ENCODE measurements at places on chromosomes 5 and 9.

GRCh38 chr5:89929834-89930233, 479.7 kb downstream of the CETN3 start:
- no peak for DNase-seq

- DNase-seq = peak; percentile 92
These were observed 28.1 kb downstream of the NTRK2 start for GRCh38 chr9:84697509-84698114.

- DNase-seq = no peak
These were observed 464.4 kb upstream of the TUSC1 start for GRCh38 chr9:26142631-26143030.

DNA sequence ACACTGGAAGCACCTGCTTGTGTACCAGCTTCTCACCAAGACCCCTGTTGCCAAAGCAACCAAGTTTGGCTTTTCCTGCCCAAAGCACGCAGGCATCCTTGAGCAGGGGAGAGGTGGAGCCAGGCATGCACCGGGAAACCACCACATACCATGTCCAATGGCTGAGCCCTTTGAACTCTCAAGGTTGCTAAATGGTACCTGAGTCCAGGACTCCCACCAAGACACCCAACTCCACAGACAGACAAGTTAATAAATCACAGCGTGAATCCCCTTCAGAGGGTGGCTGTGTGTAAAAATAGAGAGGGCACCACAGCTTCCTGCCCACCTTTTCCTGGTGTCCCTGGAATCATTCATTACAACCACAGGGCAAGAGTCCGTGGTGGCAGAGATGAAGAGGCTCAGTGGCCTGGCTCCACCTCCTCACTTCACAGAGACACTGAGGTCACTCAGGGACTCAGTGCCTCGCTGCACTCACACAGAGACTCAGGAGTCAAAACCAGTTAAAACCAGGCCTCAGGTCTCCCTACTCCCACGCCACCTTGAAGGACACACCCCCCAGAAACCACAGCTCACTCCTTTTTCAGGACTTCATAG, 143.7 kb downstream of the C5orf15 start:
- no peak for DNase-seq

DNA sequence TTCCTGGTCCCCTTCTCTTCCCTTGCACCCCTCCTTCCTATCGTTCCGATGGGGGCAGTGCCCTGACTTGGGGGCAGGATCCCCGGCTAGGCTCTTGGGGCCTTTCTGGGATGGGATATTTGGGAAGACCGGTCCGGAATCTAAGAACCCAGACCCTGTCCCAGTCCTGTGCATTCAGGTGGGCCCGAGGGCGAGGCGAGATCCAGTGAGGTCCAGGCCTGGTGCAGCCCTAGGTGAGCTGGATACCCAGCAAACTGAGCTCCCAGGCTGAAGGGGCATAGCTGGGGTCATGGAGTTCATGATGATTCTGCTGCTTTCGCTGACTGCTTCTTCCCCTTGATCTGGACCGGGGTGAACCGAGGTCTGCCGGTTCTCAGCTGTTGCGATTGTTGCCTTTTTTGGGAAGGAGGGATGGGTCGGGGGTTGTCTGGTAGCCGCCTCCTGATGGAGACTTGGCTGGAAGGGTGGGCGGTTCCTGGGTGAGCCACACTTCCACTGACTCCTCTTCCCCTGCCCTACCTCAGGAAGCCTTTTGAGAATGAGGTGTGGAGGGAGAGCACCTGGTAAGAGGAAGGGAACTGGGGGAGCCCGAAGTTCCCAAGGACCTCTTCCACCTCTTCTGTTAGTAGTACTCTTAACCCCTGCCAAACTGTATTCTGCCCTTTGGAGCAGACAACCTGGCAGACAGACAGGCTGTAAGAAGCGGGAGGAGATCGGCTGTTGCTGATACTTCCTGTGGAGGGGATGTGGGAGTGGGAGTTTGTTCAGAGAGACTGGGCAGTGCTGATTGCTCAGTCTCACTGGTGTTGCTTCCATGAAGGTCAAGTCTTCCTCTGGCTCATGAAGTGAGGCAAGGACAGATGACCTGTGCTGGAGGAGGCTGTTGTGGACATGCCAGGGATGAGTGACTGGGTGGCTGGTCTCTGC, 1.0 kb downstream of the LRRC8A start:
- no peak for DNase-seq

- no peak for DNase-seq
These were observed 40.0 kb upstream of the FOXE1 start for GRCh38 chr9:97813072-97813471.

- no peak for DNase-seq
These were observed 162.7 kb downstream of the C9orf50 start for GRCh38 chr9:129458155-129458661.

DNA sequence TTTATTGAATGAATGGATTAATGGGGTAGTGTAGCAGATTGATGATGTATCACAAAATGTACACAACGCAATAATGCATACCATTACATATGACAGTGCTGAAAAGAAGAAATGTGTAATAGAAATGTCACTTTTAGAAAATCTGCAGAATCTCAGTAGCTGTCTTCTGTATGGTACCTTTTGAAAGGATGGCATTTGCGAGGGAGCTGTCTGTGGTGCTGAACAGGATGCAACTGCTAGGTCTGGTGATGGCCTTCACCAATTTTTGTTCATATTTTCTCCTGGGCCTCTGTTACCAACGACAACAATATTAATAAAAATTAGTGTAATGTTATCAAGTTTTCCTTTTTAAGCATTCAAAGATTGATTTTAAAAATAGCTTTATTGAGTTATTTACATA, 36.2 kb upstream of the OTULIN start:
- peak; percentile 65 for DNase-seq

- DNase-seq = no peak
These were observed 325.5 kb downstream of the CWC27 start for GRCh38 chr5:65094279-65094678.

DNA sequence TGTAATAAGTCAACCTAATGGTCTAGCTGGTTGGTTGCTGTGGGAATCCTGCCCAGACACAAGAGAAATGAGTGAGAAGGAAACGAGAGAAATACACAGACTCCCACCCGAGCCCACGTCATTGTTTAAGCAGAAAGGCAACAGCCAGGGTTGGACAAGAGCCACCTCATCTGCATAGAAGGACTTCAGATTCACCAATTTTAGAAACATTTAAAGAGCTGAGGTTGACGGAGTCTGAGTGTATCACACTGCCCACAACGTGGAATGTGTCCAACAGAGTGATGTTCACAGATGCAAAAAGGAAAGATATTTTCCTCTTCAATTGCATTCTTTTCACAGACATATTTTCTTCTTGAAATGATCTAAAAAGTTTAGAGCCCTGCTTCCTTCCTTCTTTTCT, 349.5 kb downstream of the AGTPBP1 start:
- DNase-seq = no peak

GRCh38 chr5:173477345-173478040, 139.0 kb downstream of the BOD1 start:
- no peak for DNase-seq

GRCh38 chr5:43636076-43636475, 33.1 kb downstream of the NNT start:
- DNase-seq = no peak

DNA sequence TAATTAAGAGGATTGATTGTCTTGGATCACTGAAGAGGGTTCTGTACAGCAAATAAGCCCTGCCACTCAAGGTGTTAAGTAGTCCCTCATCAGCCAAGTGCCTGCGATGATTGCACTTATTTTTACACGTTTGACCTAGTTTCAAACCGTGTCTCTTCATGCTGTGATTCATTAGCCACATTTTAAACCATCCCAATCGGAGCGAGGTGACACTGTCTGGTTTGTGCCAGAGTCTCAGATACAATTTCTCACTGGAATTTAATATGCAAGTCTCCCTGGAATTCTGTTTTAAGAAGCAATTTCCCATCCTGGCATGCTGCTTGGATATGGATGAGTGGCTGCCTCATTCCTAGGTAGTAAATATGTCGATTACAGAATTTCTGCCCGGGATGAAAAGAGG, 1.6 kb downstream of the INSYN2B start:
- no peak for DNase-seq

DNA sequence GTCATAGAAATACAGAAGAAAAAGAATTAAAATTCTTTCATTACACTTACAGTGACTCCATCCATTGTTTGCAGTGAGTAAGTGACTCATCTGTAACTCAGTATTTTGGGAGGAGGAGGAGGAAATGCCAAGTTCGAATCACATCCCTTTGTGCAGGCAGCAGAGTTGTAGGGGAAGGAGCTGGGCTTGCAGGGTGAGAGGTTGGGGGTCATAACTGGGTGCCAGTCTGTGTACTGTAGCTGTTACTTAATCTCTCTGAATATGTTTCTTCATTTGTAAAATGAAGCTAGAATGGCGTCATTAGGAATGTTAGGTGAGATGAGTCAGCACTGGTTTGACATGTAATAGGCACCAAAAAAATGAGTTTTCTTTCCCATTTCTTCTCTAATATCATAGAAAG, 235.7 kb upstream of the ADAMTSL1 start:
- DNase-seq = no peak

- no peak for DNase-seq
These were observed 81.5 kb downstream of the GALNT10 start for GRCh38 chr5:154271936-154272514.

DNA sequence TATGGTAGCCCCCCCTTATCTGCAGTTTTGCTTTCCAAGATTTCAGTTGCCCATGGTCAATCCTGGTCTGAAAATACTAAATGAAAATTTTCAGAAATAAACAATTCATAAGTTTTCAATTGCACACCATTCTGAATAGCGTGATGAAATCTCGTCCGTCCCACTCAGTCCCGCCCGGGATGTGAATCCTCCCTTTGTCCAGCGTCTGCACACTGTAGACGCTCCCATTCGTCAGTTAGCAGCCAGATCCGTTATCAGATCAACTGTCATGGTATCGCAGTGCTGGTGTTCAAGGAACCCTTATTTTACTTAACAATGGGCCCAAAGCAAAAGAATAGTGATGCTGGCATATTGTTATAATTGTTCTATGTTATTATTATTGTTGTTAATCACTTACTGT, 98.6 kb downstream of the TMEM215 start:
- no peak for DNase-seq

- no peak for DNase-seq
These were observed 25.4 kb upstream of the NR3C1 start for GRCh38 chr5:143428738-143429420.

- DNase-seq = no peak
These were observed 5.0 kb downstream of the LOX start for GRCh38 chr5:122073018-122073417.

DNA sequence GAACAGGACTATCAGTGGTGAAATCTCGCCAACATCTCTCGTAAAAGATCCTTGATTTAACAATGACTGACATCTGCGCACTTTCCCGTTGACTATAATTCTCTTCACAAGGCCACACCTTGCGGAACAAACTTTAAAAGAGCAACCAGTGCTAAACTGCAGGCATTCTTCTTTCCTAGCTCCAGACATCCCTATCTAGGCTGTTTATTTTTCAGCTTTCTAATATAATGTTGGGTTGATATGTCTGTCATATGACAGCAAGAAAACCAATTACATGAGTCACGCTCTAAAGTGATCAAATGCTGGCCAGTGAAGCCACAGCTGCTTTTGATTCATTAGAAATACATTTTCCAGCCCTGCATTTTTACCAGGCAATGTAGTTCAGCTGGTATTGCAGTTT, 162.5 kb downstream of the ELAVL2 start:
- DNase-seq = no peak

- no peak for DNase-seq
These were observed 99.1 kb upstream of the RUFY1 start for GRCh38 chr5:179451114-179451827.

- no peak for DNase-seq
These were observed 37.2 kb downstream of the GPR107 start for GRCh38 chr9:130090915-130091314.

GRCh38 chr9:36623280-36623679, 50.6 kb downstream of the MELK start:
- no peak for DNase-seq

GRCh38 chr5:172648755-172649154, 7.7 kb downstream of the NEURL1B start:
- no peak for DNase-seq

GRCh38 chr5:69415584-69415958, 655 bp downstream of the MARVELD2 start:
- DNase-seq = peak; percentile 36

DNA sequence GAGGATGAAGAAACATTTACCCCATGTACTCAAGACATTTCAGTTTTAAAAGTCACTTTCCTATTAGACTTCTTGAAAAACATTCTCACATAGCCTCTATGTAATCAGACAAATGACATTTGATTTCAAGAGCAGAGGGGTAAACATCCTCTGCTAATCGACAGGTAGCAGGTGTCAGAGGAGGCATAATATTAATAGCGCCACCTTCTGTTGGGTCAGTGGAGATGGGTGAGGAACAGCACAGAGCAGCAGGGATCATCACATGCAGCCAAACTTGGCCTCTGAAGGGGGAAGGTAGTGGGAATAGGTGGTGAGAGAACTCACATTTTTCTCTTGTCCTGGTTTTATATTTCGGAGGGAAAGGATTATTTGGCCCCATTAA, 3.3 kb upstream of the LSM11 start:
- peak; percentile 27 for DNase-seq

- DNase-seq = no peak
These were observed 42.9 kb downstream of the MEGF10 start for GRCh38 chr5:127333483-127333882.

- no peak for DNase-seq
These were observed 228.3 kb downstream of the ARHGAP26 start for GRCh38 chr5:142998316-142999020.

GRCh38 chr5:129118405-129118804, 23.9 kb downstream of the ISOC1 start:
- no peak for DNase-seq

GRCh38 chr5:72612810-72613209, 105.6 kb upstream of the ZNF366 start:
- no peak for DNase-seq

GRCh38 chr9:93180938-93181337, 3.0 kb upstream of the WNK2 start:
- no peak for DNase-seq

- DNase-seq = no peak
These were observed 3.9 kb upstream of the MAN1B1 start for GRCh38 chr9:137082925-137083290.

GRCh38 chr9:69485466-69485865, 160.5 kb downstream of the ENTREP1 start:
- DNase-seq = no peak

- no peak for DNase-seq
These were observed 113.2 kb downstream of the GCNT1 start for GRCh38 chr9:76572151-76572550.

- DNase-seq = peak; percentile 59
These were observed 3.7 kb downstream of the C9orf50 start for GRCh38 chr9:129617167-129617566.
